ENCODE measurements at places on chromosomes 12 and 14.

- no peak for DNase-seq
Observed at GRCh38 chr14:60196291-60196690, 31.1 kb upstream of the DHRS7 start.

GRCh38 chr14:56794088-56794556 is 16.2 kb downstream of the OTX2 start:
- DNase-seq, result no peak

DNA sequence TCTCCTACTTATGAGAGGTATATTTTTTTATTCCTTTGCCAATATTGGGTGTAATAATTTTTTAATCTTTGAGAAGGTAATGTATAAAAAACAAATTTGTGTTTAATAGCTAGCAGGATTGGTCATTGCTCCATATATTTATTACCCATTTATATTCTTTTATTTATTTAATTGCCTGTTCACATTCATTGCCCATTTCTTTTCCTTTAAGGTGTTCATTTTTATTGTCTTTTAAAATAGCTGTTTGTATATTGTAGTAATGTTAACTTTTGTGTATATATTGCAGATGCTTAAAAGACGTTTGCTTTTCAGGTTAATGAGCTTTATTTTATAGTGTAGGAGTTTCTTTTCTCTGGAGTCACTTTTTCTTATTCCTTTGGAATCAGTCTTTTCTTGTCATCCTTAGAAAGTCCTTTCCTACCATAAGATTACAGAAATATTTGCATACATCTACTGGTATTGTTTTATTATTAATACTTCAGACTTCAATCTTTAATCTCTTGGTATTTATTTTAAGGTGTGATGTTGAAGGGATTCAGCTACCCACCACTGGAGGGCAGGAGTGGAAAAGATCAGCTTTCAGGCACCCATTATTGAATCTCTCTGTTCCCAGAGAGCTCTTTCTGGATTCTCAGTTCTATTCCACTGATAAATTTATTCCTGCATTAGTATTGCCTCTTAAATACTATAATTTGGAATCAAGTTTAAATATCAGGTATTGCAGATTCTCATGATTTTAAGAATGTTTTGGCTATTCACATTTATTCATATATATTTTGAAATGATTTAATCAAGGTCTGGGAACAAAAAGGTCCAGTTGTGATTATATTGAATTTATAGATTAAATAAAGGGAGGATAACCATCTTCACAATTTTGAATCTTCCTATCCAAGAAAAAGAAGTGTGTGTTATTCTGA is 17.3 kb downstream of the PPM1A start:
- DNase-seq, result peak; percentile 17

GRCh38 chr12:132109741-132110140 is 34.4 kb downstream of the DDX51 start:
- DNase-seq, result no peak

DNA sequence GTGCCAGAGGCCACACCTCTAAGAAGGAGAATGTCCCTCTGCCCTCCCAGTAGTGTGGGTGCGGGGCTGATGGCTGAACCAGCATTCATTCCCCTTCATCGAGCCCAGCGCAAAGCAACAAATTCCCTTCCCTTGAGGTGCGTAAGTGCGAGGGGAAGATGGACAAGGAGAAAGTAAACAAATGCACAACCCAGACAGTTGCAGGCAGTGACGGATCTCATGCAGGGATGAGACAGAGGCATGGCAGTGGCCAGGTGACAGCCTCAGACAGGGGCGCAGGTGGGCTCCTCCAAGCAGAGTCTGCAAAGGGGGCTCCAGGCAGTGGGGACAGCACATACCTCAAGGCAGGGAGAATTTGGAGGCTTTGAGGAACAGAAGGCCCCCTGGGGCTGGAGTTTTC is 2.3 kb upstream of the MYL2 start:
- DNase-seq, result no peak

DNA sequence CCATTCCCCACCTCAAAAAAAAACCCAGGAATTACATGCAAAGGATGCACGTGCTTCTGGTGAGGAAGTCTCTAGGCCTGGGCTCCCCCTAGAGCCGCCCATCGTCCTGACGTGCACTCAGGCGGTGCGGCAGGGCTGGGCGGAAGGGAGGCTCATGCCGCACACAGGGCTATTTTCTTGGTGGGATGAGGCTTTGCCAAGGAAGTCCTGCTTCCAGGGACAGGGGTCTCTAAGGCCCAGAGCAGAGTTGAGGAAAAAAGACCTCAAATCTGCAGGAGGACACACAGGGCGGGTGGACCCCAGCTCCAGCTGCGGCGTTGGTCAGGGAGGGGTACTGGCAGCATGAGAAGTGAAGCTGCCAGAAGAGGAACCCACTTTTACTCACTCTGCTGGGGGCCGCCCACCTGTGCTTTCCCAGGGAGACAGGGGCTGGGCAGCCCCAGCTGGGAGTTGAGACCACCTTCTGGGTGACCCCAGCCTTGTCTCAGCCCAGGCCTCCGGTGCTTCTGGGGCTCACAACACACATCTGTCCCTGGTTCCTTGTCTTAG is 4.2 kb downstream of the RHOF start:
- DNase-seq, result no peak

GRCh38 chr14:61147831-61148549 is 133.1 kb downstream of the TMEM30B start:
- DNase-seq, result no peak

DNA sequence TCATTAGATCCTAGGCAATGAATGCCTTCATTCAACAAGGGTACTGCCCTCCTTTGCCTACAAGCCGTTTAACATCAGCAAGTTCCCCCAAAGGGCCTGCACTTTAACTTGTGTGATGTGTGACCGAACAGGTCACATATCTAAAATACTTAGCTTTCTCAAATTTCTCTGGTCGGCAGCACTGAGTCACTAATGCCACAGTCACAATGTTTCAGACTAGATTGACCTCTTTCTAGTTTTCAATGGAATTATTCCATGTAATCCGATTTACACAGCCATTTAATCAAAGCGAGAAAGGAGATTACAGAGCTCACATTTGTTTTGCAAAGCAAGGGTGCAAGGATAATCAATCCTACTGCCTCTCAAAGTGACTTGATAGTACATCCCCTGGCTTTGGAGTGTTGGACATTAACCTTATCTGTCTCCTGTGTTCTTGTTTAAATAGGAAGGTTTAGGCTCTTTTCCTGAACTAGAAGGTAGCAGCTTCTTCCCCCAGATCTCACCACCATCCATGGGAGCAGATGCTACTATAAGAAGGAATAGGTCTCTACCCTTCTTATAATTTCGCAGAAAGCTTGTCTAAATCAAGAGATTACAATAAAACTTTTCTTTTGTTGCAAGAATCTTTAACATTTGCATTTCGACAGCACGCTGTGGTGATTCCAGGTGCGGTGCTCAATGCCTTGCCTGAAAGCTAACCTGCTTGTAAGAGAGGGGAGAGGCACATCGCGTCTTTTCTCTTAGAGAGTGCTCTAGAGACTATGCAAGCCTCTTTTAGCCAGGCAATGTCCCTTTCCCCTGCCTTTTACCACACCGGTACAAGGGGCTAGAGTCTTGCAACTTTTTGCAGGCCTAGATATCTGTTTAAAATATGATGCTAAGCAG is 1.8 kb downstream of the KITLG start:
- DNase-seq, result no peak

DNA sequence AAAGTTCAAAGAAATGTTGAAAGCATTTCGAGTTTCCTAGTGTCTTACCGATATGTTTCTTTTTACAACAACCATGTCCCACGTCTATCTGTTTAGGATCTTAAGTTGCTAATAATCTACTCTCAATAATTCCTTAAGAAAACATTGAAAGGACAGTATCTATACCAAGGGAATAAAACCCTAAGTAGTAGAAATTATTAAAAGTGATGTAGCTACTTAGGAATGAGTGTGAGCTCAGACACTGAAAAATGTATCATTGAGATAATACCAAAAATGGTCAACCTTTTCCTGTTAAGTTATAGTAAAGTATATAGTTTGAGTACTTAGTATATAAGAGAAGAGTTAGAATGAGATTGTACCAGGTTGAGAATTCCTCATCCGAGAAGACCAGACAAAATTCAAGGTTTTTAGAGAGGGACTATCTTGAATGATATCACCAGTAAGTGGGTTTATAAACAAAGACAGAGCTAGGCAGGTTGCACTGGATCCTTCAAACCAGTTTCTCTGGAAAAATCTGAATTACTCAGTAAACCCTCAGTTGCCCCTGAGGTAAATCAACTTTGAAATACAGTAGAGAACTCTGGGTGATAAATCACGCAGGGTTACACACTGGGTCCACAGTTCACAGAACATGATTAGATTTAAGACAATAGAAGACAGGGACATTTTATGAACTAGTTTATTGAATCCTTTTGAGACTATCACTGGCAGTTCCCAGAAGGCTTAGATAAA is 96.8 kb downstream of the ERGIC2 start:
- DNase-seq, result no peak

DNA sequence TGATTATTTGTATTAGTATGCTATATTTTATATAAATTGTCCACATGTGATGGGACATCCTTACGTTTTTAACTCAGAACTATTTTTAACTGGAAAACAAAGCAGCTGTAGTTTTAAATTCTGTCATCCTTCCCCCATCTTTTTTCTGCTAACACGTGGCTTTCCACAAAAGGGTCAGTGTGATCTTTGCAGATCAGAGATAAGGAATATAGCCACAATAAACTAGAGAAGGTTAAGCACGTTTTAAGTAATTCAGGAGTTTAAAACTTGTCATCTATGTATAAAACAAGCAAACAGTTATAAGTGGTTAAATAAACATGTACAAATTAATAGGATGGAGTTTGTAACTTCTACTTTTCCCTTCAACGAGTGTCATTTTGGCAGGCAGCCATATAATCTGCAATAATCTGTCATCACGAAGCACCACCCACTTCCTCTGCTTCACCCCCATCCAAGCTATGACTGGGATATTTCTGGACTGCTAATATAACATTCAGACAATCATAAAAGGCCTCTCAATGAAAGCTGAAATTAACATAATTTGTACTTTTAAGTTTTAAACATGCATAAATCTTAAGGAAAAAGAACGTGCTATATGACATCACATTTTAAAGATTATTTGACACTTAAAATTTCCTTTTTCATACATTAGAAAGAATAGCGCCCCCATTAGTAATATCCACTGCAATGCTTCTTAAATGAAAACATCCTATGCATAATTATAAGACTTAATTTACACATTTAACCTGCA is 15.3 kb downstream of the TAOK3 start:
- DNase-seq, result no peak

DNA sequence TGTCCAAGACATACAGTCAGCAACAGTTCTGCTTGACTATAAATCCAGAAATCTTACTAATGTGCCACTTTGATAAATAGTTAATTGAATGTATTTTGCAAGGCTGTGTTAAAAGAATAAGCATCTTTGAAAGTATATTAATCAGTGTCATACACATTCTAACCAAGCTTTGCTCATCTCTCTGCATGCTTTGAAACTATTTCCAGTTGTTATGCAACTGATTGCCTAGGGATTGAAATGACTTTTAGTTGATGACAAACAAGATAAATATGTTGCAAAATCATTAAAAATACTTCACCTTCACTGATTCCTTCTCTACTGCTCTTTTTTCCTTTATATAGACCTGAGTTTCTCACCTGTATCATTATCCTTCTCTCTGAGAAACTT is 91.3 kb downstream of the AEBP2 start:
- DNase-seq, result no peak

DNA sequence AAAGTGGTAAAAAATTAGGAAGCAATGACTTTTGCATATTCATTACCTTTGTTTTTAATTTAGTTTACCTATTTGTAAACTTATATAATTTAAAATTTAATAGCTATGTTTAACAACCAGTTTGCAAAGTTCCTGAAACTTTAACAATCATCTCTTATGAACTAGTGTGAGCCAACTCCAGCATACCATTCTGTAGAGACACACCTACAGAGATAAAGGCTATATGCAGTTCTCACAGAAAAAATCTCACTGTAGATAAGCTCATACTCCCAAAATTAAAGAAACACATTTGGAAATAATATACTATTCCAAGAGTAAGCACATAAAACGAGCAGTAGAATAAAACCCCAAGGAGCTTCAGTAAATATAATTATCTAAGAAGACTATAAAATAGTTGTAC is 77.5 kb downstream of the CDK17 start:
- DNase-seq, result no peak

DNA sequence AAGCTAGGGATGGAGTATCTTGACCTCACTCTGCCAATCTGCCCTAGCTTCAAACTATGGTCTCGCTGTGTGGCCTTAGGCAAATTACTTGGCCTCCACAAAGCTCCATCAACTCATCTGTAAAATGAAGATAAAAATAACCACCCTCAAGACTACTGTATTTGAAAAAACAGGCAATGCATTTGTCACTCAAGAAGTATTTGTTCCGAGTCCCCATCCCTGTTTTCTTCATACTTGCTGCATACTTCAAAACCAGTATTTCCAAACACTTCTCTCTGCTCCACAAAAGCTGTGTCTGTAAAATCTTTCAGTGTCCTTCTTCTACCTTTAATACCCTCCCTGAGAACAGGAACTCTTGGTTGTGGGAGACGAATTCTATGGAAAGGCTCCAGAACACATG is 47.9 kb downstream of the GTF2A1 start:
- no peak for DNase-seq

GRCh38 chr12:100185361-100185894 is 15.2 kb upstream of the ACTR6 start:
- no peak for DNase-seq

DNA sequence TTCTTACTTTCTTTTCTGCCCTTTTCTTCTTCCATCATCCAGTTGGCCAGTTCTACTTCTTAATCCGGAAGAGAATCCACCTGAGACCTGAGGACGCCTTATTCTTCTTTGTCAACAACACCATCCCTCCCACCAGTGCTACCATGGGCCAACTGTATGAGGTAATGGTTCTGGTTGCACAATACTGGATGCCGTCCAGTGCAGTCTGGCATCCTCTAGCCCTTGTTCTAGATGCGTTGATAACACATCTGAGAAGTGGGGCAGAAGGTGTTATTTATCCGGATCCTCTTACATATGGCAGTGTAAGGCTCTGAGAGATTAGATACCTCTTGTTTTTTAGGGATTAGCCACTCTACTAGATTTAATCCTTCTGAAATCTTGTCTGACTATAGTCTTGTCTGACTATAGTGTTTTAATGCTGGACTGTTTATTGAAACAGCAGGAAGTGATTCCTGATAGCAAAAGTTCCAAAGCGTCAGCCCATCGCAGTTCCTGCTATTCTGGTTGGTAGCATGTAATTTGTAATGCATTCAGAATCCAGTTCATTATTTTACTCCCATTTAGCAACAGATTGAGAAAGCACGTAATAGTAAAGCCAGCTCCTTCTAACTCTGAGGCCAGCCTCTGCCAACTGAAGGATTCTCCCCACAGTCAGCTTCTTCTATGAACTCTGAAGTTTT is 7.9 kb downstream of the GABARAPL1 start:
- DNase-seq, result no peak

DNA sequence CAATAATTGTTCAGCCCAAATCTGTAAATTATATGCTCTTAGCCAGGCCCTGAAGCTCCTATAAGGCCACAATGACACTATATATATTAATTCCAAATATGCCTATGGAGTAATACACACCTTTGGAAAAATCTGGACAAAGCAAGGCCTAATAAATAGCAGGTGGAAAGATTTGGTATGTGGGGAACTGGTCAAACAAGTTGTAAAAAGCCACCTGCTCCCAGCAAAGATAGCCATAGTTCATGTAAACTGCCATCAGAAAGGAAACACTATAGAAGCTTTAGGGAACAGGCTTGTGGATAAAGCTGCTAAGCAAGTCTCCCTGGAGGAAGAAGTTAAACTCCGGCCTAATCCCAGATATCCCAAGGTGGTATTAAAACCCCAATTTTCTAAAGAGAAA is 29.7 kb downstream of the PRMT8 start:
- no peak for DNase-seq

- no peak for DNase-seq
Observed at GRCh38 chr12:66163289-66163688, 6.5 kb downstream of the TMBIM4 start.

- no peak for DNase-seq
Observed at GRCh38 chr14:38291681-38292467, 36.0 kb upstream of the CLEC14A start.

Measured in NCI-H1694 treated with DMSO at 0.1 percent for 48 hours (cell line).